ENCODE measurements at places on chromosomes 5 and 9.
A peak's percentile ranks its signal among the peaks of the same experiment; 100 is the strongest.

DNA sequence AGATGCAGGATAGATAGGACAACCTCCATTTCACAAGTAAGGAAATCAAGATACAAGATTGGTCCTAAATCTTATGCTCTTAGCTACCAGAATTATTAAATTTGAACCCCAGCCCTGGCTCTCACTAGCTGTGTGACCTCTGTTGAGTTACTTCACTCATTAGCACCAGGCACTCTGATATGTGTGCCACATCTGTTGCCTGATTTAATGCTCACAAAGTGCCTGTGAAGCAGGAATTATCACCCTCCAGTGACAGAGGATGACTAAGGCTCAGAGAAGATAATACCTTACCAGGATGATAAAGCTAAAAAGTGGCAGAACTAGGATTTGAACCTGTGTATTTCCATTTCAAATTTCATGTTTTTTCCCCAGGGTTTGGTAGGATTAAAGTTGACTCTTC, 110.0 kb downstream of the PLPPR1 start:
- no peak for DNase-seq

GRCh38 chr9:7901621-7902020, 102.0 kb upstream of the DMAC1 start:
- DNase-seq, result no peak

DNA sequence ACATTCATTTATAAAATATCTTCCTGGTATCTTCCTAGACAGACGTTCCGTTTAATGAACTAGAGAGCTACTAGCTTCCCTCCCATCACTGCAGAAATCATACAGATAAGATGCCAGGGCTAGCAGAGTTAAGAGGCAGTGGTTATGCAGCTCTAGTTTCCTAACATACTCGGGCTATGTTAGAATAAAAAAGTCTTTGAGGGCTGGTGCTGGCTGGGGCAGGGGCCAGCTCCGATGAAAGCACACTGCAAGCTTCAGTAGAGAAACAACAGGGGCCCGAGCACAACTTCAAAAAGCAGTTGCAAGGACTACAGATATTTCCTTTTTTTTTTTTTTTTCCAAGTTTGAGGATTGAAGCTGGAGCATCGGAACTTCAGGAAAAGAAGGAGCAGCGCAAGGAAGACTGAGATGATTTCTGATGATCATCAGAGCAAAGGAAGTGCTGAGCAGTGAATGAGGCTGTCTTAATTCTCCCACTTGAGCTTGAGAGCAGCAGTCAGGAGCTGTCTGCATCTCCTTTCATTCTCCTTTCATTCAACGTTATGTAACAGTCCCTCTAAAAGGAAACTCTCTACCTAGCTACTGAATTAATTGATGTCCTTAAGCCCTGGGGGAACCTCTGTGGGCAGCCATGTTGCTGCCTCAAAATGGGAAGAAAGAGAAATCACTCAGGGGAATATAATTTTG, 47.6 kb upstream of the ADCY2 start:
- DNase-seq, result no peak

DNA sequence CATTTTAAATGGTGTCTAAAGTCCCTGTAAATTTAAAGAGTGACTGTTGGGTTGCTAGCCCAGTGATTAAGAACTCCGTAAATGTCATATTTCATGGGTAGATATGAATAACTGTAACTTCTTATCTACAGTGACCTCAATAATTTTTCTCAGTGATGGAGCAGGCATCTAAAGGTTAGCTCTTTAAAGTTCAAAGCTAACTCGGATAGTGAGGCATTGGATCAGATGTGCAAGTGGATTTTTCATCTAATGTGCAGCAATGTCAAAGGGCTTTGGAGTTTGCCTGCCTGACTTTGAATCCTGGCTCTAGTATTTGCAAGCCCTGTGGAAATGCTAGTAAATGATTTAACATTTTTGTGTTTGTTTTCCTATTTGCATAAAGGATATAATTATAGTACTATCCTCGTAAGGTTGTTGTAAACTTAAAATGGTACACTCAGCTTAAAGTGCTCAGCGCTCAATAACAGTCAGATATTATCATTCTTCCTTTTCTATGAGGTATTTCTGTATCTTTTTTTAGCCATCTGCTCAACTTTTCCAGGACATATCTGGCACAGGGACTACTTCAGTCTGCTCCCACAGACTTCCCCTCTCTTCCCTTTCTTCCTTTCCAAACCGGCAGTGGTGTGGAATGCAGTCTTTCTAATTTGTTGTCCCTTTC, 163.7 kb upstream of the ELL2 start:
- DNase-seq, result no peak

- DNase-seq, result no peak
Measured at GRCh38 chr5:141809380-141810096, 68.7 kb downstream of the PCDH1 start.

DNA sequence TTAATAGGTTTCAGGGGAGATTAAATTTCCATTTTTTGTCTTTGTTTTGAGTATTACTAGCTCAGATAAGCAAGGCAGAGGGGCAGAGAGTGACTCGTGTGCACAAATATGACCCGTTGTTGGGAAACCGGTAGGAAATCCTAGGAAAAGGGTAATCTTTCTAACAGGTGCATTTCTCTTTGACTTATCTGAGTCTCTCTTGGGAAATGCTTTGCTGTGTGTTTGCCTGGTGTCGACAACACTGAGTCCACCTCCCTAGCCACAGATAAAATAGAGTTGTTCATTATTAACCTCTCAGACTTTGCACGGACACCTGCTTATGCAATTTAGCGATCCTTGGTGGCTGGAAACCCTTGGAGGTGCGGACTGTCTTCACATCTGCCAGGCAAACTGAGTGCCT, 164.2 kb downstream of the FGF1 start:
- no peak for DNase-seq

DNA sequence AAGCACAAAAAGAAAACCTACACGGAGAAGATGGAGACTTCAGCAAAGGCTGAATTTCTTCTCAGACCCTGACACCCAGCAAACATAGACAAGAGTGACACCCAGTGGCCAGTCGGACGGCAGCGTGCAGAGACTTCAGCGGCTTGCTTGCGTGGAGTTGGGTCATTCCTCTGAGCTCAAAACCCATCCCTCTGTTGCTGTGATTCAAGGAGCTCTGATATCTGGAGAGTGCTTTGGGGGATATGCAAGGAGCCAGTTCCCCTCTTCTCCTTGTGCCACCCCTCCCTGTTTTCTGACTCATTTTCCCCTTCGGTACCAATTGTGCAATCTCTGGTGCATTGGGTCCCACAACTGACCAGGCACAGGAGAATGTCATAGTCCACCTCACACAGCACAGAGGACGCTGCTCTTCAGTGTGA, 27.5 kb downstream of the SH3TC2 start:
- DNase-seq, result peak; percentile 72

GRCh38 chr9:123346026-123346425, 10.0 kb upstream of the CRB2 start:
- no peak for DNase-seq

GRCh38 chr5:106522296-106522695, 1148.4 kb downstream of the EFNA5 start:
- DNase-seq, result no peak

DNA sequence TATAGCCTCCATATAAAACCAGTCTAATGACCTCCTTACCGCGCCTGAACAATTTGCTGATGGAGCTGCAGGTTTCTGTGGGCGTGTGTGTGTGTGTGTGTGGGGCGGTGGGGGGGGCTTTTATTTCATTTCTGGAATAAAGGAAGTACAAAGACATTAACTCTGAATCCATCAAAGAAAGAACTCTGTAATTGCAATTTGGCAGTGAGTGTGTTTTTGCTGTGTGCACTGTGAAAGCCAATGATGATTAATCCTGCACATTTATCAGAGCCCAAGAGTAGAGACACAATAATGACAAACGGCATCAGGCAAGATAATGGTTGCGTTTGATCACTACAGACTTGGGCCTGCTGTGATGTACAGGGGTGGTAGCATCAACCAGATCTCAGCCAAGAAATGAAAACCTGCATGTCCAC, 29.3 kb upstream of the NDFIP1 start:
- no peak for DNase-seq

GRCh38 chr5:149487672-149488071, 63.6 kb downstream of the CSNK1A1 start:
- no peak for DNase-seq

DNA sequence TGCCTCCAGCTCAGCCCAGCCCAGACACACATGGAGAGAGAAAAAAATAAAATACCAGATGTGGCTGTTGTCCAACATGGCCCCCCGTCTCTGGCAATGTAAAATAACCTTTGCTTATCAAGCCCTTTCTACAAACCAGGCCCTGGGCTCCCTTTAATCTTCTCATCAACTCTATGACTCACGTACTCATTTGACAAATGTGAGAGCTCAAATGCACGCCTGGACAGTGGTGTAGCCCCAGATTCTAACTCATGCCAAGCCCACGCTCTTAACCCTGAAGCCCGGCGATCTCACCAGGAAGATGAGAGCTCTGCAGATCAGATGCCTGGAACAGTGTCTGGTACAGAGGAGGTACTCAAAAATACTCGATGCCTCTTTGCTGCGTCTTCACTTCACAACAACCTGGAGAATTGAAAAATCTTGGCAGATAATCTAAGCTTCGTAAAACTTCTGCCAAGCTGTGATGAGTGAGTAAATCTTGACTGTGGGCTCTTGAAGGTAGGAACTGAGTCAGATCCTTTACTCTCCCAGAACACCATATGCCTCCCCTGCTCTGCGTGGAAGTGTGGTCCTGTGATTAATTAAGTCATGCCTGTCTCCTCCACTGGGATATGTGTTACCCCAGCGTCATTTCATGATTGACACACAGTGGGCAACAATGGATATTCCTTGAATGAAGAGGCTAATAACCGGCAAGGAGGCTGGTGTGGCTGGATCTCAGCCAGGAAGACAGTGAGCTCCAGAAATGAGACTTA, 102.0 kb upstream of the FSTL4 start:
- no peak for DNase-seq

- DNase-seq, result no peak
Measured at GRCh38 chr9:31582071-31582470, 802.4 kb upstream of the ACO1 start.

- no peak for DNase-seq
Measured at GRCh38 chr5:151218177-151218576, 5.7 kb downstream of the CCDC69 start.

DNA sequence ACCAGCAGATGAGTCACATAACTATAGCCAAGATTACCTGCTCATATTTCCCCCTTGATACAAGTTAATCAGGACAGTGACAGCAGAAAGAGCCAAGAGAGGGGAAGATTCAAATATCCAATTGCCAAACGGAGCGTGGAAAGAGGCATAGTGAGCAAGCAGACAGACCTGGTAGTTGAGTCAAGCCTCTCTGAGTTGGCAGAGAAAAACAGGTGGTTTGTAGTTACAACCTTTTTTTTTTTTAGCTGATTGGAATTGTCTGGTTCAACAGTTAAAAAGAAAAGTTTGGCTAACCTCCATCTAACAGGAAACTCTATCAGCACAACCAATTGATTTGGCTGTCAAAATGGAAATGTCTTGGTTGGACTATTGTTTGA, 272.1 kb downstream of the TLE1 start:
- DNase-seq, result no peak

DNA sequence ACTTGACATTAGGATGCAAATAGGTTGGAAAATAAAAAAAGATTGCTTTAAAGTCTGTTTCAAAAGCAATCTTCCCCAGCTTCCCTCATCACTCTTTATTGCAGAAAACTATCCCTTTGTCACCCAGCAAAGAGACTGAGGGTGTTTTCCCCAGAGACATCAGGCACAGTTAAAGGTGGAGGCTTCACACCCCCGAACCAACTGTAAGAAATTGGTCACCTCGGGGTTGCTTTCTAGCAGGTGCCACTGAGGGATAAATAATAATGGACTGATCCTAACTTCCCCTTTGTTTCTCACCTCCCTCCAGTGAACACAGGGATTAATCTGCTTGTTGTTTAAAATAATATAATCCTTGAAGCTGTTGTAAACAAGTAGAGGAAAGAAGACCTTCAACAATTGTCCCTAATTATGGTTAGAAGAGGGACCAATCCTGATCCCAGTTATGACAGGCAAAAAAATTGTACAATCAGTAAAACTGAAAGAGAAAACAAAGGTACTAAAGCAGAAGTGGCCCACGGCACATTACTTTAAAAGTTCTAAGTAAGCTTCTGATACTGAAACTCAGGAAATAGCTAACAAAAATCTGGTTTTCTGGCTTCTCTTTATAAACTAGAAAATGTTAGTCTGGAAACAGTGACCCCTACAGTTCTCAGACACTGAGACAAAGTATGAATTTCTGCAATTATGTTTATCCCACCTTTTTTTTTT, 6.6 kb upstream of the PCSK1 start:
- no peak for DNase-seq

DNA sequence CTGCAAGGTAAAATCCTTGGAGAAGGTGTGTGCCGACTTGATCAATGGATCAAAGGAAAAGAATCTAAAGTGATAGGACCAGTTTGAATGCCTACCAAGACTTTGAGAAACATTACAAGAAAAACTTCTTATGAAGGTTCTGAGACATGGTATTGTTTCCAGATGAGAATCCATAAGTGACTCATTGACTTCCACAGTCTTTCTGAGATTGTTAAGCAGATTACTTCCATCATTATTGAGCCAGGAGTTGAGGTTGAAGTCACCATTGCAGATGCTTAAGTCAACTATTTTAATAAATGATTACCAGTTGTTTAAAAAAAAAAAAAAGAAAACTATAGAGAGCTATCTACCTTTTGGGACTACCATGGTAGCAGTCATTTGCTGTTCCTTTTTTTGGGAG, 7.0 kb downstream of the LNPEP start:
- DNase-seq, result no peak

DNA sequence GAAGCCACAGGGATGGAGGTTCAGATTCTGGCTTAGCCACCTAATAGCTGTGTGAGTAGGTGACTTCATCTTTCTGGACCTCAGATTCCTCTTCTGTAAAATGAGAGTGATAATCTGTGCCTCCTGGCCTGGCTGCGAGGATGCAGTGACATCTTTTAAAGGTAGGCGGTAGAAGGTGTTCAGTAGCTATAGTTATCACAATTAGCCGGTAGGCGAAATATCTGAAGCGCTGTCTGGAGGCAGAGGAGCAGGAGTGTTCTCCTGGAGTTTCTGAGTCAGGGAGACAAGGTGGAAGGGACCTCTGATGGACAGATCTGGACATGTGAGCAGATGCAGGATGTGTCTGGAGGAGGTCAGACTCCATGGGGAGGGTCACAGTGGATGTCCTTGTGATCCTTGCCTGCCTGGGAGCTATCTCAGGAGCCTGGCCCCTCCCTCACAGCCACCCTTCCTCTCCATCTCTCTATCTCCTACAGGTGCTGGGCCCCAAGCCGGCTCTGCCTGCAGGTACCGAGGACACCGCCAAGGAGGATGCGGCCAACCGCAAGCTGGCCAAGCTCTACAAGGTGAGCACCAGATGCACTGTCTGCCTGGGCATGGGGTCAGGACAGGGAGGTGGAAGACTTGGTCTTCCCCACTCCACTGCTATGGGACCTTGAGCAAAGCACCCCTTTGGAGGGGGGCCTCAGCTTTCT, 45.6 kb downstream of the GSN start:
- no peak for DNase-seq

- DNase-seq, result no peak
Measured at GRCh38 chr9:27430750-27431535, 93.1 kb upstream of the IFNK start.

DNA sequence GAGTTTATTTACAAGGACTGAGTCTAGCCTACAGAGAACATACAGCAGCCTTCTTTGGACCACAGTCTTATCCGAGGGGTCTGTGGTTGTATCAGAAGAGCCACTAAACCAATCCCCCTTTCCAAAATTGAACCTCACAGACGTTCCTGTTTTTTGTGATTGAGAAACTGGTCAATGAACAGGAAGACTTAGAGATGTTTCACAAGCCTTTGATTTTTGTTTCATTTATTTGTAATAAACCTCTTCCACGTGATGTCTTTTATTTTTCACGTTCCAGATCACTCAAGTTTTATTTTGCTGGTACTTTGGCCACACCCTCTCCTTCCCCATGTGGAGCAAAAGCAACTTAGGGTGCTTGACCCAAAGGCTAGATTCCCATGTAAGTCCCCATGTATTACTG, 16.1 kb downstream of the CCT5 start:
- DNase-seq, result no peak
